ENCODE measurements at places on chromosomes 7 and 10. TPM values are rescaled to one million over a fixed set of nuclear protein-coding genes. Genes with fewer than 3 reads are reported as not detected.

- peaks cover 5% of the 10 kb centered on the region for H3K4me1 ChIP-seq
- no peak overlapping the region for H3K4me3 ChIP-seq
- no peak for DNase-seq
- no peaks in the 10 kb centered on the region for H3K27me3 ChIP-seq
Measured at GRCh38 chr10:63281967-63282366, 148.8 kb downstream of the NRBF2 start.

The CALHM3 gene
- not detected for total RNA-seq

DNA sequence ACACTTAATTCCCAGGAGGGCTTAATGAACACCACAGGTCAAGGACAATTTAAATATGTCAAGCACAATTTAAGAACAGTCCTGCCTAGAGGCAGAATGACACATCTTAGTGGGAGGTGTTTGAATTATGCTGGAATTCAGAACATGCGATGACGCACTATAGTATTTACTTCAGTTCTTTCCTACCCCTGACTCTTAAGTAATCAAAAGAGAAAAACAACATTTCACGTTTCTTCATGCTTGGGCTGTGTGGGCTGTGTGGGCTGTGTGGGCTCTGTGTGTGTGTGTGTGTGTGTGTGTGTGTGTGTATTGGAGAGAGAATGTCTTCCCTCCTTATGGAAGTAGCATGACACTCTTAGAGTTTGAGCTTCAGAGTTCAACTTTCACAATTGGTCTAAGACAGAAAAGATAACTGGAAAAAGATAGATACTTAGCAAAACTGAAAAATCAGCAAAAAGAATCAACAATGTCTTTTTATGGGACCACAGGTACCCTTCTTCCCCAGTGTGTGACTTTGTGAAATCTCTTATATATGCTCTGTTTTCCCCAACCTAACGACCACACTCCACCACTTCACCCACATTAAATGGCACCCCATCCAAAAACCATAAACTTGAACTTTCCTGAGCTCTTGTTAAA lies 33.7 kb upstream of the CABCOCO1 start:
- no peak overlapping the region for H3K4me3 ChIP-seq
- H3K27me3 ChIP-seq = no peaks in the 10 kb centered on the region
- DNase-seq = no peak
- H3K27ac ChIP-seq = peak overlapping the region; percentile 42
- H3K36me3 ChIP-seq = no peaks in the 10 kb centered on the region

DNA sequence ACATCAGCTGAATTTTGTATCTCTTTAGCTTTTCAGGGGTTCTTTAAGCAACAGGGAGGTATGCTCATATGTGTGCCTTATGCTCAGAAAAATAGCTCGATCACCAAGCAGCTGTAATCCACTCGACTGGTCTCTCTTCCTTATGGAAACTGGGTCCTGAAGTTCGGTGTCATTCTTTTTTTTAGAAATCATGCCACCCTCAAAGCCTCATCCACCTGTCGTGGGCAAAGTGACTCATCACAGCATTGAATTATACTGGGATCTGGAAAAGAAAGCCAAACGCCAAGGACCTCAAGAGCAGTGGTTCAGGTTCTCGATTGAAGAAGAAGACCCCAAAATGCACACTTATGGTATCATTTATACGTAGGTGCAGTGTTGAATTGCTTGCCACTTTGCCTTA lies 83.6 kb downstream of the FANK1 start:
- H3K36me3 ChIP-seq = no peaks in the 10 kb centered on the region
- no peaks in the 10 kb centered on the region for H3K27me3 ChIP-seq
- DNase-seq = no peak
- H3K4me3 ChIP-seq = no peak overlapping the region

GRCh38 chr7:122143376-122143750 lies 686 bp downstream of the AASS start:
- peak overlapping the region; percentile 100 for H3K4me3 ChIP-seq
- H3K36me3 ChIP-seq = no peaks in the 10 kb centered on the region
- no peaks in the 10 kb centered on the region for H3K27me3 ChIP-seq
- H3K27ac ChIP-seq = peak overlapping the region; percentile 99
- DNase-seq = no peak
- H3K4me1 ChIP-seq = peaks cover 9% of the 10 kb centered on the region

DNA sequence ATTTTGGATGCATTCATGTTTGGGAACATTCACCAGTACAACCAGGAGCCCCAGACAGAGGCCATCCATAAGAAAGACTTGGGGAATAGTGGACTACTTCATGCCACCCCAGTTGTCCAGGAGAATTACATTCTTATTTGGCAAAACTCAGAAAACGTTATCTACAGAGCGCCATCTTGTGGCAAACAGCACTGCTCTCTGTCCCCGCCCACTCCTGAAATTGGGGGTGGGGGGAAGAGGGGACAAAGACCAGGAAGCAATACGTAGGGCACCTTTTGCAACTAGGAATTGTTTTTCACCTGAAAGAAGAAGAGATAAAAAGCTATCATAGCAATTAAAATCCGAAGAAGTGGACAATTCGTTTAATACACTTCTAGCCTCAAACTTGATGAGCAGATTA lies 134.6 kb upstream of the MGMT start:
- H3K4me3 ChIP-seq = no peak overlapping the region
- H3K27ac ChIP-seq = no peak overlapping the region
- H3K27me3 ChIP-seq = no peaks in the 10 kb centered on the region
- DNase-seq = no peak
